ENCODE measurements at places on chromosomes 5 and 9.

DNA sequence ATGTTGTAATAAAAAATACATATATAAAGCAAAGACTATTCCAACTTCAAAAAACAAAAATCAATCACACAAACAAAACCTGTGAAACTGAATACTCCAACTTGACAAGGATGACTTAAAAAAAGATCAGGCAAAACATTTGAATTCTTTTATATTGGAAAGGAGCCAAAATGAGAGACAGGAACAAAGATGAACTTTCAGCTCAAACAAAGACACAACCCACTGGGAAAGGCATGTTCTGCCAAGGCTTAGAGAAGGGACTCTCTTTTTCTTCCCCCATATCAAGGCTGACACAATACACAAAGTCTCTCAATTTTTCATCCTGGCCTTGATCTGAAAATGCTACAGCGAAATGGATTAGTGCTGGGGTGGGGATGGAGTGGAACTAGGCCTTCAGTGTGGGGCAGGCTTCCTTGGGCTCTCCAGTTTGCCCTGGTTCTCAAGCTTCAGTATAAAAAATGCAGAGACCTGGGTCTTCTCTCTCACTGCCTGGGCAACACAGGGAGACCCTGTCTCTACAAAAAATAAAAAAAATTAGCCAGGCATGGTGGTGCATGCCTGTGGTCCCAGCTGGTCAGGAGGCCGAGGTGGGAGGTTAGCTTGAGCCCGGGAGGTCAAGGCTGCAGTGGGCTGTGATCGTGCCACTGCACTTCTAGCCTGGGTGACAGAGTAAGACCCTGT is 11.6 kb upstream of the FAM169A start:
- no peak for DNase-seq

GRCh38 chr9:7756088-7756487 is 43.5 kb downstream of the DMAC1 start:
- DNase-seq, result no peak

DNA sequence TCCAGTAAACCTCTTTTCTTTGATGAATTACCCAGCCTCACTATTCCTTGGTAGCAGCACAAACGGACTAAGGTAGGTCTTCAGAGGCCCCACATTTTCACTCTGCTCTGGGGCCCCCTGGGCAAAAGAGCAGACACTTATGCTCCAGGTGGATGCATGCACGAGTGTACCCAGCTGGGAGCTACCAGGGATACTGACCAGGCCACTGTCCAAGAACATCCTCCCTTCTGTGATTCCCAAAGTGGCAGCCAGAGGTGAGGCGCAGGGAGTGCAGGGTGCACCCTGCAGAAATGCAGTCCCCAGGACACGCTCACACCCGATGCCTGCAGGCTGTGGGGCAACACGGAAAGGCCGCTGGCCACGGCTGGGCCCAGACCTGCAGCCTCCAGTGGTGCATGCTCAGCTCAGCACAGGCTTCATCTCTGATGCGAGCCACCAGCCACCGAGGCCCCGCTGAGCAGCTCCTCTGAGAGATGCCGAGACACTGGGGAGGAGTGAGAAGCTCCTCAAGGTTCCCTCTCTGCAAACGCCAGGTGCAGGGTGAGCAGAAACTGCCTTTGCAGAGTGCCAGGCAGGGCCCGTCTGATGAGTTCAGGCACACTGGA is 48.1 kb upstream of the OLFM1 start:
- no peak for DNase-seq

DNA sequence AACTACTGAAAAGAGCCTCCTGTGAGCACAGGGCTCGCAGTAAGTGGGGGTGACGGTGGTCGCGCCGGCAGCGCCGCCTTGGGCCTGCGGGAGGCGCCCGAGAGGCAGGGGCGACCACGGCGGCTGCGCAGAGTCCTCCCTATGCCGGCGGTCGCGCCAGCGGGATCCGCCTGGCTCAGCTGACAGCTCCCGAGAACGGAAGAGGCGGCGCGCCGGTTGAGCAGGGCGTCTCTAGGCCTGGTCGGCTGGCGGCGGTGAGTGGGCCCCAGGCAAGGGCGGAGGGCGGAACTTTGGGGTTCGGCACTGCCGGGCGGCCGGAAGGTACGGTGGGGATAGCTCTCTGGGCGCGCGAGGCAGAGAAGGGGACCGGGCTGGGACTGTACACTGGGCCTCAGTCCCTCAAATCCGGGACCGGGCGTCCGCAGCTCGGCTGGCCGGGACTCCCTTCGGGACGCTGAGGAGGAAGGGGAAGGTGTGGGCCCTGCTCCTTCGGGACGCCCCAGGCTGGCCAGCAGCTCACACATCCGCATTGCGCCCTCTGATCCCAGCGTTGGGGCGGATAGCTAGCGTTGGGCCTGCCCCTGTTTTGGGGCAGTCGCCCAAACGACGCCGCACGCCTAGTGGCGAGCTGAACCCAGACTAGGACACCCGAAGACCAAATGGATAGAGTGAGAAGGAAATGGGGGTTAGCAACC is at the start of gene RNF14:
Gene RNF14, plus strand, starts transcription at position 192 of the 695 bp plus-strand sequence. CDS start 4,484 bp downstream, outside the sequence.
- peak; percentile 92 for DNase-seq

DNA sequence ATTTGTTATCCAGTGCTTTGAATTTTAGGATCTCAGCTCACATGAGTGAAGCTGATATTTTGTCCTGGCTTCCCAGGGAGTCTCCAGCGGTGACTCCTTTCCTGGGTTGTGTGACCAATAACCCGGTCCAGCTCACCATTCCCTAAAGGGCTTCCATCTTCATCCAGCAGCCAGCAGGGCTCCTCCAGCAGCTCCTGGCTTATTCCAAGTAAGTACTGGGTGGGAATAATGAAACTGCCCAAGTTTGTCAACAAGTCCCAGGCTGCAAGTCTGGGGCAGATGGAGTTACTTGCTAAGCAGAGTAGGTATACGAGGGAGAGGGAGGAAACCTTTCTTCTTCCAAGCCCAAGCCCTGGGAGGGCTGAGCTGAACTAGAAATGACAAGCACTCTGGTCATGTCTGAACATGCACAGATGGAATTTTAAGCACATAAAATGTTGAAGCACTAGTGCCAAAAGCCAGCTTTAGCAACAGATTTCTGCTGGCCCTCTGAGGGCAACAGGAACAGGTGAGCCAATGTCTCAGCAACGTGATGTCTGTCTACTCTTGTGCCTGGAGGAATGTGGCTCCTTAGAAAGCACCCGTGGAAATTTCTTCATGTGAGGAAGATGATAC is 153.7 kb upstream of the DAPK1 start:
- DNase-seq, result no peak

- DNase-seq, result no peak
These were observed 87.6 kb downstream of the BASP1 start for GRCh38 chr5:17305017-17305416.

DNA sequence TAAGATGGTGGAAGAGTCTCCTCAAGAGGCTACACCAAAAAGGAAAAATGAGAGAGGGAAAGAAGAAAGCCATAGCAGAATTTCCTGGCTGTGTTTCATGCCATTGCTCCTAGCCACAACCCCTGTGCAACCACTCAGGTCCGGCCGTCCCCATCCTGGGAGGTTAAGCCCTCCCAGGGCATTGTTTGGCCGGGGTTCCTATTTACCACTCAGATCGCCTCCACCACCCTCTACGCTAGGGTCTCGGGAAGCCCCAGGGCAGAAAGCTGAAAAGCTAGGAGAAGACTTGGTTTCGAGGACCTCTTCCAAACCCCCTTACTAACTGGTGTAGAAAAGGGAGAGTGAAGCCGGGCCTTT is 715 bp downstream of the RC3H2 start:
- peak; percentile 45 for DNase-seq

DNA sequence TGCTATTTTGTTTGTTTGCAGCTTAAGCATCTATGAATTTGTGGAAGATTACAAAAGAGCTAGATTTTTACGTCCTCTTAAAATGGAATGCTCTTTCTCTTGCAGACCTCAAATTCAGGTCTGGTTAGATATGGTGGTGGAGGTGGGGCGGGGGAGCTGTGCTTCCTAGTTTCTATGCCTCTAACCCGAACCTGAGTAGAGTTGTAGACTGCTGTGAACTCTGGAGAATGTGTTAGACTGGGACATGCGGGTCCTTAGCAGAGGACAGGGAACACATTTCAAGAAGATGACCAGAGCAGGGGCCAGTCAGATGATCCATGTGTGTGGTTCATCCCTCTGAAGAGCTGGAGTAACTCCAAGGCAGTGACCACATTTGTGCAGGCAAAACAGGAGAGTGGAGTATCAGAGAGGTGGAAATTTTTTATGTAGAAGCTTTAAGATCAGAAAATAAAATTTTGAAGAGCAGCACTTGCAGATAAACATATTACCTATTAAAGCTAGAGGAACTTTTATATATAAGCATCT is 154.9 kb downstream of the FAM174A start:
- no peak for DNase-seq

DNA sequence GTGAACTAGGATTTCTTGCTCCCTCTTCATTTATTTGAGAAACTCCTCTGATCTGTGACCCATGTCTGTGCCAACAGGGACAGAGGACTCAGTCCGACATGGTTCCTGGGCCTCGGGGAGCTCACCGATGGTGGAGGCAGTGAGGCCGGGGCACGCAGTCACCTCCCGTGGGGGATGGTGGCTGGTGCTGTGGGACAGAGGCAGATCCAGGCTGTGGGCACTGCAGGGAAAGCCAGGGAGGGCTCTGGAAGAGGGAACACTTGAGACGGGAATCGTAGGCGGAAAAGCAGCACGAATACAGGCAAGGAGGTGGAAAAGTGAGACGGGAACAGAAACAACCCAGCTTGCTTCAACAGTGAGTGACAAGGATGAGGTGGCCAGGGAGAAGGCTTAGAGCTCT is 127.8 kb downstream of the GABBR2 start:
- no peak for DNase-seq

DNA sequence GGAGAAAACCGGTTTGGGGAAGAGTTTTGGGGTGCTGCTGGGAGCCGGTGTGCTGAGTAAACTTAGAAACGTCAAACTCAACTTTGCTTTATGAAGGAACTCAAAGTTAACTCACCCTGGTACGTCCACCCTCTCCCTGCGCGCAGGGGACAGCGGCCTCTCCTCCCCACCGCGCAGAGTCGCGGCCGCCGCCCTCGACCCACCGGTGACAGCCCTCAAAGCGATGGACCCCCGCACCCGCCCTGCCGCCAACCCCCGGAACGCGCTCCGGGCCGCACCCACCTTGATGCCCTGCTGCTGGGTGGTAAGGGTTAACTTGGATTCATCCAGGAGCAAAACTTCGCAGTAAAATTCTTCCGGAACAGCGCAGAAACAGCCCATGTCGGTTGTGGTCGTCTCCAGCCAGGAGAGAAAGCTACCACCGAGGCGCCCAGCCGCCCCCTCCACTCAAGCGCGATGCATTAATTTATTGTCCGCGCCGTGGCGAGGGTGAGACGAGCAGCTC is 366 bp downstream of the EPB41L4A start:
- DNase-seq, result peak; percentile 12

GRCh38 chr5:168969326-168969886 is 331.5 kb downstream of the SLIT3 start:
- no peak for DNase-seq

DNA sequence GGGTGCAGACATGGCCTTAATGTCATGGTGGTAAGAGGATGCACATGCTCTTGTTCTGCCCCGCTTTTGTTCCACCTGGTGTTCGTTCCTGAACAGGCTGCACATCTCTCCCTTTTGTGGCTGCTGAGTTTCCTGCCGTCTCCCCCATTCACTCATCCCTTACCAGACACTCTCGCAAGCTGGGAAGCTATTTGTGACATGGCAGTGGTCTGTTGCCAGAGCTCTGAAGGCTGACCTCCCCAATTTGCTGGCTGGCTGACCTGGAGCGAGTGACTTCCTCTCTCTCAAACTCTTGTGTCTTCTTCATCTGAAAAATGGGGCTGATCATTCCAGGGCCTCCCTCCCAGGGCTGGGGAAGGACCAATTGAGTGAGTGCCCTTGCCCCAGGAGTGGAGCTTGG is 35.9 kb downstream of the HRH2 start:
- DNase-seq, result no peak

DNA sequence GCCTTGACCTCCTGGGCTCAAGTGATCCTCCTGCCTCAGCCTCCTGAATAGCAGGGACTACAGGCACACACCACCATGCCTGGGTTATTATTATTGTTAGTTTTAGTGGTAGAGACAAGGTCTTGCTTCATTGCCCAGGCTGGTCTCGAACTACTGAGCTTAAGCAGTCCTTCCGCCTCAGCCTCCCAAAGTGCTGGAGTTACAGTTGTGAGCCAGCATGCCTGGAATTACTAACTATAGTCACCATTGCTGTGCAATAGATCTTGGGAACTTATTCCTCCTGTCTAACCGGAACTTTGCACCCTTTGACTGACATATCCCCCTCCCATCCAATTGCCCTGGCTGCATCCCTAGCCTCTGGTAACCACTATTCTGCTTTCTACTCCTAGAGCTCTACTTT is 3.4 kb downstream of the FAM151B start:
- no peak for DNase-seq

- DNase-seq, result no peak
These were observed 345.2 kb upstream of the PCSK5 start for GRCh38 chr9:75545287-75545686.

DNA sequence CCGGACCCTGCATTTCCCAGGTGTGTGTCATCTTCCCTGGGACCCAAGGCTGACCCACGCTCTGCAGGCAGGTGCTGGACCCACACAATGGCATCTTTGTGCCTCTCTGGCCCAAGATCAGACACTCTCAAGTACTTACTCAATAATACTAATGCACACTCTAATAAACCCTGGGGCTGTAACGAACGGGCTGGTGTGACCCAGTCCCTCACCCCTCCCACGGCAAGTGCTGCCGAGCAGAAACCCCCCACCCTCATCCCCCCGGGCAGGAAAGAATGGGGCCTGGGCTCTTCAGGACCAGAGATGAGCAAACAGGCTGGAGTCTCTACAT is 1.1 kb upstream of the OBP2B start:
- DNase-seq, result no peak

DNA sequence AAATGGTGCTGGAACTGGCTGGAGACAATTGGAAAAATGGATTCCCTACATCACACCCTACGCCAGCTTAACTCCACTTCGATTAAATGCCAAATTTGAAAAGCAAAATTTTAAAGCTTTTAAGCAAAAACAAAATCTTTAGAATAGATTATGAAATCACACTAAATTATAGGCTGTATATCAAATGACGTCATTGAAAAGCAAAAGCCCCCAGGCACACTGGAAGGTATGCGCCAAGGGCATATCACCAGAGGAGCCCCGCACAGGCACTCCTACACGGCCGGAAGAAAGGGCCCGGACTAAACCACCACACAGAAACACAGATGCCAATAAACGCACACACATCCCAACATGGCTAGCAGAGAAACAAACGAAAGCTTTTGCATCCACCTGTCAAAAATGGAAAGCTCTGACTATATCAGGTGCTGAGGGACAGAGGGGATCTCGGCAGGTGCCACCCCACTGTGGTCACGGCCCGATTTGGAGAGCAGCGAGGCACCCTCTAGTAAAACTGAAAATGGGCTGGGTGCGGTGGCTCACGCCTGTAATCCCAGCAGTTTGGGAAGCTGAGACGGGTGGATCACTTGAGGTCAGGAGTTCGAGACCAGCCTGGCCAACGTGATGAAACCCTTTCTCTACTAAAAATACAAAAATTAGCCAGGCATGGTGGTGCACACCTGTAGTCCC is 17.0 kb upstream of the MXD3 start:
- DNase-seq, result no peak

DNA sequence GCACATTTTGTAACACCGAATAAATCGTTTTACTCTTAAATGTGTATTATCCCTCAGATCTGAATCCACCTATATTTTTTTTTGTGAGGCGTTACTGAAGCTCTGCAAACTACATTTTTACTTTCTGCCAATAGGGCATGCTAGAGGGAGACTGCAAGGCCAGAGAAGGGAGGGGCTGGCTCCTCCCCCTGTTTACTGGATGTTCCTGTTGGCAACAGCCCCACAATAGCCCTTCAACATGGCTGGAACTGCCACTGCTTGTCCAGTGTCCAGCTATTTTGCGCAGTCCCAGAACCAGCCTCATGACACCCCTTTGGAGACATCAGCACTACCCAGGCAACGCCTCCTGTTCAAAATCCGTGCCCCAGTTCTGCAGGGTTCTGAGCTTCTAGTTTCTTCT is 85.4 kb upstream of the MIER3 start:
- no peak for DNase-seq
